Spinal cord (tissue), 10 donors: ENCODE measurements at places on chromosomes 16 and 17. TPM values are rescaled to one million over a fixed set of nuclear protein-coding genes. Genes with fewer than 3 reads are reported as not detected.

The CES3 gene
- total RNA-seq: 2.1 TPM

The RNPS1 gene
- total RNA-seq: 72.7 TPM

The SALL1 gene
- 14.7 TPM for total RNA-seq

The XAF1 gene
- total RNA-seq: 16.7 TPM

The TBX6 gene
- total RNA-seq: 0.20 TPM

The RFWD3 gene
- 12.5 TPM for total RNA-seq

The ADAP2 gene
- total RNA-seq: 12.0 TPM

The NEUROD2 gene
- total RNA-seq: 1.6 TPM

The NOD2 gene
- 0.79 TPM for total RNA-seq
